ENCODE measurements at places on chromosomes 1 and 21.
A peak's percentile ranks its signal among the peaks of the same experiment; 100 is the strongest.

- no peak for DNase-seq
Observed at GRCh38 chr1:48338257-48338656, 115.7 kb downstream of the SLC5A9 start.

GRCh38 chr1:202187041-202187671 is 6.4 kb upstream of the LGR6 start:
- DNase-seq = no peak

DNA sequence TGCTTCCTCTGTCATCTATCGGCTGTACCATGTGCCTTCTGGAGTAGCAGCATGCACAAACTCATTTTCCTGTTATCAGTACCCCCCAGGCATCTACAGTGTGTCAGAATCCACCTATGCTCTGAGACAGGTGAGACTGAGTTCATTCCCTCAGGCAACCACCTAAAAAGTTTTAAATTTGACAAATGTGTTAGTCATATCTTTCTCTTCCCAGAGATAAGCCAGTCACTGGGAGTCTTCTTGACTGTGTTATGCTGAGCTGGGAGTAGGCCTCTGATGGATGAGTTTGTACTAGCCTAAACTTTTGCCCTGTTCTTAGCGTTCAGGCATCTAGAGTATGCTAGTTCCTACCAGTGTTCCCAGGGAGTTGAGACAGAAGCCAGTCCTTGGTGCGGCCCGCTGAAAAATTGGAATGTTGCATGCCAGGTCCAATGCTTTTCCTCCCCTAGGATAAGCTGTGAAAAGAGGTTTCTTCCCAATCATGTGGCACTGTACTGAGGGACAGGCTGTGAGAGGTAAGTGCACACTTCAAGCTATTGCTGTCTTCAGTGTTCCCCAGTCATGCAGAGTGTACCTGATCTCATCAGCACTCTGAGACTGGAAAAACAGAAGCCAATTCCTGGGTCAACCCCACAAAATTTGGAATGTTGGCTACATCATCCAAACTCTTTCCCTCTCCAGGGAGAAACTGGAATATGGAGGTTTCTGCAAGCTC is 1202.3 kb downstream of the NCAM2 start:
- no peak for DNase-seq

DNA sequence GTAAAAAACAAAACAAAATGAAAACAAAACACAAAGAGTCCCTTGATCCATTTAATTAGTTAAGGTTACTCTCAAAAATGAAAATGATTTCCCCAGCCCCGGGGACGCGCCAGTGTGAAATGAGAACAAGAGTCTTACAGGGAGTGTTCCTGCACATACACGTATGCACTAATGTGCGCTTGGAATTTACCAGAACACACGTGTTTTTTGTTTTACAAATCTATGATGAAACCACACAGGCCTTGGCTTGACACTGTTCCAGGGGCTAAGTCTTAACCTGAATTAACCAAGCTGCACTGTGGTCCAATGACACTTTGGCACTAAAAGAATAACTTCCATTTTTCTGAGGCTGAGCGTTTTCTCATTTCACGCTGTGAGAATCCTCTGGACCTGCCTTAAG is 63.7 kb downstream of the SLC45A1 start:
- DNase-seq = no peak

DNA sequence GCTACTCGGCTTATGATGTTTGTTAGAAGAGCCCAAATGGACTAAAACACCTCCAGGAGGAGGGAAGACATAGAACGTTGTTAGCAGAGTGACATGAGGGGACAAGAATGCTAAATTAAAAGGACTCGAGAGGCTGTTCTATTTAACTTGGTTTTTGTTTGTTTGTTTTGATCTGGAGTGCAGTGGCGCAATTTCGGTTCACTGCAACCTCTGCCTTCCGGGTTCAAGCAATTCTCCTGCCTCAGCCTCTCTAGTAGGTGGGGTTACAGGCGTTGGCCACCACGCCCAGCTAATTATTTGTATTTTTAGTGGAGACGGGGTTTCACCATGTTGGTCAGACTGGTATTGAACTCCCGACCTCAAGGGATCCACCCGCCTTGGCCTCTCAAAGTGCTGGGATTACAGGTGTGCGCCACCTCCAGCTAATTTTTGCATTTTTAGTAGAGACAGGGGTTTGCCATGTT is 5.1 kb upstream of the HNRNPU start:
- no peak for DNase-seq

GRCh38 chr1:41709873-41710272 is 208.8 kb downstream of the HIVEP3 start:
- no peak for DNase-seq

- no peak for DNase-seq
Observed at GRCh38 chr1:114107474-114108435, 45.9 kb downstream of the SYT6 start.

GRCh38 chr1:64984737-64985136 is 18.4 kb upstream of the JAK1 start:
- no peak for DNase-seq

GRCh38 chr1:193062698-193063463 is 3.5 kb downstream of the RO60 start:
- no peak for DNase-seq

DNA sequence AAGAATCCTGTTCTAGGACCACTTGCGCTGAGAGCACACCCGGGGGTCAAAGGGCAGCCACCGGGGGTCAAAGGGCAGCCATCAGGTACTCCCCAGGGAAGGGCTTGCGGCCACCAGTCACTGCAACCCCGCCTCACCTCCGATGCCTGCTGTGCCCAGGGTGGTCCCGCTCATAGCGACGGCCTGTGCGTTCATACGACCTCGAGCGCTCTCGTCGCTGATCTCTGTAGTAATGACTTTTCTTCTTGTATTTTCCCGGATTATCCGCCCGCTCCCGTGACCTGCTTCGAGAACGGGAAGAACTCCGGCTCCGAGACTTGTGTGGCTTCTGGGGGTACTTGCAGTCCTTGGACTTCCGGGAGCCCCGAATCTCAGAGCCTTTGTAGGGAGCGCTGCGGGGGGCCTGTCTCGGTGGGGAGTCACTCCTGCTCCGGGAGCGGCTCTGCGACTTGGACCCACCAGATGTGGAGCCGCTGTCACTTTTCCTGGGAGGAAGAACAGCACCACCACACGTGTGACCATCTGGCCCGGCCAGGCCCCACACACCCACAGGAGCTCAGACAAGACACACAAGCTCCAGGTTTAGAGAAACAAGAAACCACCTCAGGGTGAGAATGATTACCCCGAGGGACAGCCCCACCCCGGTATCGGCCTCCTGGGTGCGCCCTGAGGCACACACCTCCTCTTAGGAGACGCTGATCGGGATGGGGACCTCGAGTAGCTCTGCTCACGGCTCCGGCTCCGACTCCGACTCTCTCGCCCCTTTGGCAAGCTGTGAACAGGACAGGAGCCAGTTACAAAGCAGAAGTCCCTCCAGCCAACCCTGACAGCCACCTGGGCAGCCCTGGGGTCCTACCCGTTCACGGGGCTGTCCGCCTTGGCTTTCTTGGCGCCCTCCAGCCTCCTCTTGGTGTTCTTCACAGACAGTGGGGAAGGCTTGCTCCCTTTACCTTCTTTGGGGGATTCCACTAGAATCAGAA is 11.7 kb downstream of the CCNL2 start:
- DNase-seq = no peak

GRCh38 chr1:181497870-181498269 is 14.6 kb downstream of the CACNA1E start:
- DNase-seq = no peak

DNA sequence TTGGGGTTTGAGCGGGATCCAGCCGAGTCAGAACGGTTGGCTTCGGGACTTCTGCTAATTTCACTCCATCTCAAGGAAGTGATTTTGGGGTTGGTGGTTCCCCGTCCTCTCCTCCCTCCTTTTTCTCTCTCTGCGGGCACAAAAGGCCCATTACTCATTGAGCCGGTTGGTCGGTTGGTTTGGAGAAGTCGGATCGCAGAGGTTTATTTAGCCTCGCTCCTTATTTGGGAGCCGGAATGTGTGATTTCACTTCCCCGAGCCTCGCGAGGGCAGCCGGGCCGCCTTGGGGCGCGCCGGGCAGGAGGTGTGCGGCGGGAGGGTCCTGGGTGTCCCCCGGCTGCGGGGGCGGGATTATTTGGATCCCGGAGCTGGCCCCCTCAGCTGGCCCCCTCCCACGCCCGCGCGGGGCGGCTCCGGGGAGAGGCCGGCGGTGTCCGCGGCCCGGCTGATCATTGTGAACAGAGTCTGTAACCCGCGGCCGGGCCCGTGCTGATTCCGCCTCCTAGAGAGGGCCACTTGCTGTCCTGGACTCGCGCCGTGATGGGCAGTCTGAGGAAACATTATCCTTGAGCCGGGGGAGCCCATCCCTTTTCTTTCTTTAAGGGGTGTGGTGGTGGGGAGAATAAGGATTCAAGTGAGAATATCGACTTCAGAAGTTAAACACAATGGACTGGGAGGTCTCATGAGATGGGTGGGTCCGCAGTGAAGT is 1.2 kb downstream of the MAPKAPK2 start:
- DNase-seq = peak; percentile 89

GRCh38 chr1:85584923-85585322 is 4.4 kb downstream of the CCN1 start:
- no peak for DNase-seq

DNA sequence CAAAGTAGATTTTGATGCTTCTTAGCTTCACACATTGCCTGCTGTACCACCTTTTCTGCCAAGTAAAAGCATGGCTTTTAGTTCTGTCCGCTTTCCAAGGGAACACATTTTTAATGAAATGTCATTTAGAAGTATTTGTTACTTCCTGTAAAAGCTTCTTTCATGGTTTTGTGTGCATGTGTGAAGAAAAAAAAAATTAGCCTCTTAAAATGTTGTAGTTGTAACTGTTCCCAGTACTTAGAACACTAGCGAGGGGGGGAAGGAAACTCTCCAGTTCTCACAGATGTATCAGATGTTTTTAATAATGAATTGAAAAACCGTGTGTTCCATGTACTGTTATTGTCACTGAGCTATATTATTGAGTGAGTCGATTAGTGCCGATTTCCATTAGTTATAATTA is 568.3 kb upstream of the ADGRL2 start:
- no peak for DNase-seq

GRCh38 chr1:224541901-224542630 is 74.1 kb upstream of the CNIH3 start:
- no peak for DNase-seq

DNA sequence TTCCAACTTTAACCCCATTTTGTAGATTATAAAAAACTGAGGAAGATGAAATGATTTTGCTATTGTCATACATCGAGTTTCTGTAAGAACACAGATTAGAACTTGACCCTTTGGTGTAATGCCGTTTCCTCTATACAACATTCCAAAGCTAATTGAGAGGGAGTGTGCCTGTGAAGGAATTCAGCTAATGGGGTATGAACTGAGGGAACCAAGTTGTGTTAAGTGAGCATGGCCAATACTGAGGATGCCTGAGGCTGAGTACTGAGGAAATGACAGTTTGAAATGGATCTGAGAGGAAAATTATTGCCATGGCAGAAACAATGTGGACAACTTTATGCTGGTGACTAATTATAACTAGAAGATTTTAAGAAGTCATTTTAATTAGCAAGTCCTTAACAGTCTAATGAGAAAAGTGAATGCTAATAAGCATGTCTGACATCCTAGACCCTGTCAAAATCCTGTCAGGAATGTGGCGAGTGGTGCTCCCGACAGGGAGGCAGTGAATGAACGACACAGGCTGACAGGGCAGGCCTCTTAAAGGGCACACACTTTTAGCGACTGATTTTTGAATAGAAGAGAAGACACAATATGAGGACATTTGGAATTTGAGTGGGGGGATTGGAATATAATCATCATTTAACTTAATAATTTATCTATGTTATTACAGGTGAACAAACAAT is 262.5 kb downstream of the HLX start:
- DNase-seq = no peak

DNA sequence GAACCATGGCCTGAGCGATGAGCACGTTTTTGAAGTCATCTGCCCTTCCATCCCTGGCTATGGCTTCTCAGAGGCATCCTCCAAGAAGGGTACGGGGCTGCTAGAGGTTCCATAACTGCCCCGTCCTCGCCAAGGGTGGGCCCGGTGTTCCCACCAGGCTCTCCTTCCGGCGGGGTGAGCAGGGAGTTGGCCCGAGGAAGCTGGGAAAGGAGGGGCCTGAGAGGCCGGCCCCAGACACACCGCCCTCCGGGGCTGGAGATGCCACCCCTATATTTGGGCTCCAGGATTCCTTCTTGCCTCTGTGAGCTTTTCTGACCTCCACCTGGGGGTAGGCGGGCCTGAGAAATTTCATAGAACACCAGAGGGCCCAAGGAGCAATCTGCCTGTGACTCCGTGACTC is 28.9 kb downstream of the EPHX1 start:
- no peak for DNase-seq

DNA sequence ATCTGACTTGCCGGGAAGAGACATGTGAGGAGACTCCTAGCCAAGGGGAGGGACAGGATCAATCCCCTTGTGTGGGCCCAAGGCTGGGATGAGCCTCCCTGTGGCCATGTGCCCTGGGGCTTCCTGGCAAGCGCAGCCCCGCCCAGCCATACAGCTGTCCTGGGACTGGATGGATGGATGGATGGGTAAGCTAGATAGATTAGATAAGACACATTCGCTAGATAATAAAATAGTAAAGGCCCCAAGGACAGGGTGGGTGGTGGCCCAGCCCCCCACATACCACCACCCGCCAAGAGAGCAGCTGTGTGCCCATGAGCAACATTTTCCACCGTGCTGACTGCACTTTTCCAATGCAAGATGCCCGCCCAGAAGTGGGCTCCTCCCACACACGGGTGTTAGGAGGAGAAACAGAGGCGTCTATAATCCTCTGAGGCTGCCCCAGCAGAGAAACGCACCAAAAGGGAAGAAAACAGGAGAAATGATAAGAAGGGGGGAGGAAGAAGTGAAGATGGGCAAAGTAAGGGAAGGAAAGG is 25.1 kb downstream of the ZBTB17 start:
- peak; percentile 88 for DNase-seq

DNA sequence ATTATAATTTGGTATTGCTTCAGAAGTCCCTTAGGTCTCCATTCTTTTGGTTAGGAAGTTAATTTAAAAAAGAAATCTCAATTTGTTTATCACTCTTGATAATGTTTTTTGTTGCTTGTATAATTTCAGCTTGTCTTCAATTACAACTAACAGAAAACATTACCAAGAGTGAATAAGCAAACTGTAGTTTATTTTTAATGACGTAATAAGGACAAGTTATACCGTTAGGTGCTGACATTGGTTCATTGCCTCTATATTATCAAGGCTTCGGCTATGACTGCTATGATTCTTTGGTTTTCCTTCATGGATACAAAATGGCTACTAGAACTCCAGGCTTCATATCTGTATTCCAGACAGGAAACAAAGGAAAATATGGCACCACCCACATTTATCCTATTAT is 220.6 kb downstream of the PTGER3 start:
- DNase-seq = no peak

DNA sequence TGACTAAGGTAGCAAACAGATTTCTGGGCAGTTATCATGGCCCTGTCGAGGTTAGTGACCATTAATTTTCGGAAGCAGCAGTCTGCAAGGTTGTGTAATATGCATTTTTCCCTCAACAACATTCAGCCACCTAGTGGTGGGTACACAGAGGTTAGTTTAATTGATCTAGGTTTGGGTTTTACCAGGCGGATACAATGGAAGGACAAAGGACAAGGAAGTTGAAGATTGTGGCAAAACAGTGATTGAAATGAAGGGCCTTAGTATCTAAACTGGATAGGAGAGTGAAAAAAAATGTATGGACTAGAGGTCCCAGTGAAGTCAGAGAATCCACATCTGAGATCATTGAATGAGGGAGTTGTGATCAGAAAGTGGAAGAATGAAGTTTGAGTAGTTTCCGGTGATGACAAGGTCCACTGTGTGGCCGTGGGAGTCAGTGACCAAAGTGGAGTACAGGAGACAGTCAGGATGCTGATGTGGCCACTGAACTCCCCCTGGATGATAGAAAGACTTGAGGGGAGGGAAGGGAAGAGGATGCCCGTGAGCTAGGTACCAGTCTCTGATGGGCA is 2.8 kb downstream of the ARMH1 start:
- peak; percentile 61 for DNase-seq

GRCh38 chr1:179095924-179096323 is 14.1 kb downstream of the TOR3A start:
- DNase-seq = no peak

Measured in activated CD4-positive, alpha-beta T cell treated with anti-CD3 and anti-CD28 coated beads, Interleukin-2, amount 10 ng/mL, durations not matched to agents 24 days and 14 days (primary cell).